ENCODE measurements at places on chromosomes 16 and 17. TPM values are rescaled to one million over a fixed set of nuclear protein-coding genes. Genes with fewer than 3 reads are reported as not detected.

The EPOP gene
- total RNA-seq, result 0.92 TPM

The OSGIN1 gene
- 3.3 TPM for total RNA-seq

The TMEM132E gene
- 0.28 TPM for total RNA-seq

The GPR139 gene
- total RNA-seq, result not detected

The SALL1 gene
- 4.7 TPM for total RNA-seq

The ITGB3 gene
- total RNA-seq, result 1.4 TPM

The MNT gene
- total RNA-seq, result 11.2 TPM

The CACNG5 gene
- total RNA-seq, result not detected

The GLTPD2 gene
- total RNA-seq, result 40.1 TPM

The LRRC46 gene
- total RNA-seq, result not detected

The TMEM100 gene
- 18.5 TPM for total RNA-seq

The KCNJ12 gene
- 0.73 TPM for total RNA-seq

The IFT20 gene
- total RNA-seq, result 62.4 TPM

The PERCC1 gene
- 2.0 TPM for total RNA-seq

The IRX6 gene
- 0.10 TPM for total RNA-seq

The P2RX1 gene
- total RNA-seq, result 0.20 TPM

The PLA2G10 gene
- 0.30 TPM for total RNA-seq

The NT5C gene
- 66.8 TPM for total RNA-seq

The DHRS11 gene
- total RNA-seq, result 48.9 TPM

The CCL15 gene
- 40.1 TPM for total RNA-seq

The HNF1B gene
- total RNA-seq, result 5.7 TPM

The POLDIP2 gene
- 82.9 TPM for total RNA-seq

The CNGB1 gene
- not detected for total RNA-seq

The TPSD1 gene
- total RNA-seq, result not detected

The ARL2BP gene
- 92.6 TPM for total RNA-seq

The TOM1L2 gene
- 29.6 TPM for total RNA-seq

The GGT6 gene
- total RNA-seq, result 0.32 TPM

The MT1E gene
- 42.3 TPM for total RNA-seq

The CACNG1 gene
- total RNA-seq, result not detected

The ARHGAP44 gene
- total RNA-seq, result 4.6 TPM

The C16orf92 gene
- total RNA-seq, result not detected

The RAB26 gene
- 8.3 TPM for total RNA-seq

The FBXO39 gene
- not detected for total RNA-seq

The NUPR1 gene
- total RNA-seq, result 18.3 TPM

The CLDN6 gene
- 297 TPM for total RNA-seq

The PTGES3L gene
- total RNA-seq, result 0.64 TPM

The RSPRY1 gene
- total RNA-seq, result 57.5 TPM

The HOXB13 gene
- 0.20 TPM for total RNA-seq

The KRTAP9-4 gene
- not detected for total RNA-seq

The ARRB2 gene
- total RNA-seq, result 15.3 TPM

The SYCE1L gene
- total RNA-seq, result not detected

The DCTN5 gene
- total RNA-seq, result 31.7 TPM

The BAIAP3 gene
- 3.0 TPM for total RNA-seq

The C16orf46 gene
- 2.5 TPM for total RNA-seq

The MT1M gene
- total RNA-seq, result 0.60 TPM

The CMTM2 gene
- not detected for total RNA-seq

The CPSF4L gene
- total RNA-seq, result not detected

The CSF3 gene
- total RNA-seq, result 0.12 TPM

The SYT17 gene
- 6.7 TPM for total RNA-seq

The HS3ST3A1 gene
- 2.0 TPM for total RNA-seq

The NPIPB6 gene
- 2.2 TPM for total RNA-seq

The AOC2 gene
- total RNA-seq, result 1.1 TPM

The RASD1 gene
- total RNA-seq, result 24.0 TPM
